ENCODE measurements at places on chromosomes 16 and 17.
A peak's percentile ranks its signal among the peaks of the same experiment; 100 is the strongest.

DNA sequence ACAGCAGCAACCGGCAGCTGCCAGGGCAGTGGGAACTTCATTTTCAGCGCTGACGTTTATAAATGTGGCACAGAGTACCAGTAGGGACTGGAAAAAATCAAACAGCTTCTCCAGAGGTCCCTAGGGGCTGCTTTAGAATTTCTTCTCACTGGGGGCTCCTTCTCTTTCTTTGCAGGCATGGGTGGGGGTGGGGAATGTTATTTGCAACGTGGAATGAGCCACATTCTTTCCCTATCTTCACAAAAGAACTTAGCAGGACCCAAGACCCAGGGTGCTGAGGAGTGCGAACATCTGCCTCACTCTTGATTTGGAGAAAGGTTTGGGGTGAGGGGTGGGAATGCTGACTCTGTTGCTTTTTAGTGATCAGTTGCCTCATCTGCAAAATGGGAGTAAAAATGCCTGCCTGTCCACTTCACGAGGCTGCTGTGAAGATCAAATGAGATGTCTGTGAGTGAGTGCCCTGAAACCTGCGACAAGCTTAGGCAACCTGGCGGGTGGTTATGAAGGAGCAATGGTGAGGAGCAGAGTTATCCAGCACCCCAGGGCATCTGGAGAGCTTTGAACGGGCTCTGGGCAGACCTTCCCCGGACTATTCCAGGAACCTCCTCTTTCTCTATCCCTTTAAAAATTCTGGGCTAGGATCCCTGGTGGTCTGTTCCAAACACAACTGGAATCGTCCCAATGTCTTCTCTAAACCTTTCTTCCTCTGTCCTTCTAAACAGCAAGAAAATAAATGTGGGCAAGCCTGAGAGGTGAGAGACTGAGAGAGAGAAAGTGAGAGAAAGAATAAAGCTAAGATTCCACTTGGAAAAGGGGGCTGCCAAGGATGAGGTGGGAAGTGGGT is 10.7 kb upstream of the PIPOX start:
- no peak for DNase-seq

GRCh38 chr17:43011728-43012472 is 5.3 kb downstream of the IFI35 start:
- no peak for DNase-seq

- DNase-seq: no peak
Measured at GRCh38 chr17:1713160-1713877, 3.1 kb upstream of the TLCD2 start.

DNA sequence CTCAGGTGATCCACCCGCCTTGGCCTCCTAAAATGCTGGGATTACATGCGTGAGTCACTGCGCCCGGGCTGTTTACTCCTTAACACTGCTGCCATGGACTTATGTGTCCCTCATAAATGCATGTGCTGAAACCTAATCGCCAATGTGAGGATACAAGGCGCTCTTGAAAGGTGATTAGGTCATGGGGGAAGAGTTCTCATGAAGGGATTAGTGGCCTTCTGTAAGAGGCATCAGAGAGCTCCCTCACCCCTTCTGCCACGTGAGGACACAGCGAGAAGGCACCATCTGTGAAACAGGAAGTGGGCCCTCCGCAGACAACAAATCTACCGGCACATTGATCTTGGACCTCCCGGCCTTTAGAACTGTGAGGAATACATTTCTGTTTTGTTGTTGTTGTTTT is 19.1 kb downstream of the ITPRIPL2 start:
- no peak for DNase-seq

- no peak for DNase-seq
Measured at GRCh38 chr16:54063279-54063773, 223.3 kb downstream of the IRX3 start.

- DNase-seq: no peak
Measured at GRCh38 chr16:13926891-13927290, 6.9 kb downstream of the ERCC4 start.

GRCh38 chr17:61728297-61728836 is 135.0 kb downstream of the BRIP1 start:
- DNase-seq: no peak

DNA sequence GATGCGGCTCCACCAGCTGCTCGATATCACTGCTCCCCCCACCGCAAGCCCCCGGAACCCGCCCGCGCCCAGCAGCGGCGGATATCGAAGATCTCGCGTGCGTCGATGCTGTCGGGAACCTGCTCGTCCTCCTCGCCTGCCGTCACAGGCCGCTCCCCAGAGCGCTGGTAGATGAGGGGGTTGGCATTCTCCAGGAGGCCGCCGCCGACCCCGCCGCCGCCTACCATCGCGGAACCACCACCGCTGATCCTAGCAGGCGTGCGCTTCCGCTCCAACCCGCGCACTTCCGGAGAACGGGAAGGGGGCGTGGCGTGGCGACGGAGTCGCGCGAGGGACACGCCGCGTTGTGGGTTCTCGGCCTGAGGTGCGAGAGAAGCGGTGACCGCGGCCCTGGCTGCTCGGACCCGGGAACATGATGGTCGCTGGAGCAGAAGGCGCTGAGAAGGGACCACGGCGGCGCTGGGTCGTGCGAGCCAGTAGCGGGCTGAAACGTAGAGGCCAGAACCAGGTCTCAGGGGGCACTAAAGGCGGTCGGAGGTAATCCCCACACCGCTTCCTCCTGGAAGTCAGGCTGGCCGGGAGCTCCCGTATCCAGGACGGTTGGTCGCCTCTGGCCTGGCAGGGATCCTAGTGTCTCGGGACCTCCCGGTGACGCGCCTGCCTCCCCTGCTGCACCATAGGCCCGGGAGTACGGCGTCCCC is at the start of gene CIAO2B:
Gene CIAO2B, minus strand, starts transcription at position 265 of the 701 bp plus-strand sequence. Its CDS starts 38 bp downstream, at position 227.
- DNase-seq: peak; percentile 93

DNA sequence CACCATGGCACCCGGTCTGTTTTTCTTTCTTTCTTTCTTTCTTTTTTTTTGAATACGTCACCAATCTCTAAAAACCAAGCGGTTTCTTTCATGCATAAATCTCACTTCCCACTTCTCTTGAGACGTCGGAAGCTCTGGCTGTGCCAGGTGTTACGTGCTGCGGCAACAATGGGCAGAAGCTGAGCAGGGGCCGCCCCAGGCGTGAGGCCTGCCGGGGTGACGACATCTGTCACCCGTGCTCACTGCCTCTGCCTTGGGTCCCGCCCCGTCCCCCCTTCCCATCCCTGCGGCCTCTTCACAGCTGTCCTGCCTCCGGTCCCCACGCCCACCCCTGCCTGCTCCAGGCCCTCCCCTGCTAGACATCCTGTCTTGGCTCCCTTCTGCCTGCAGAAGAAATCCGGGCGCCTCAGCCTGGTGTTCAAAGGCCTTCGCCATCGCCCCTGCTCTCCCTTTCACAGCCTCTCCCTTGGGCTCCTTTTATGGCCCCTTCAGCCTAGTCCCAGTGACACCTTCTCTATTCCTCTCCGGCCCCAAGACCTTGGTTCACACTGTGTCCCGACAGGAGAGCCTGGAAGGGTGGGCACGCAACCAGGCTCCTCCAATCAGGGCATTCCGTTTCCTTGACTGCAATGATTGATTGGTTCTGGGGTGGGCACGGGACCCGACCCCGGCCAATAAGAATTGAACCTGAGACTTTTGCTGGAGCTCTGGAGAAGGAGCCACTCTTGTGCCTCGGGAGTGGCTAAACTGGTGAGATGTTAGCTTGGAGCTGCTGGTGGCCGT is 4.8 kb downstream of the P2RX1 start:
- DNase-seq: no peak

DNA sequence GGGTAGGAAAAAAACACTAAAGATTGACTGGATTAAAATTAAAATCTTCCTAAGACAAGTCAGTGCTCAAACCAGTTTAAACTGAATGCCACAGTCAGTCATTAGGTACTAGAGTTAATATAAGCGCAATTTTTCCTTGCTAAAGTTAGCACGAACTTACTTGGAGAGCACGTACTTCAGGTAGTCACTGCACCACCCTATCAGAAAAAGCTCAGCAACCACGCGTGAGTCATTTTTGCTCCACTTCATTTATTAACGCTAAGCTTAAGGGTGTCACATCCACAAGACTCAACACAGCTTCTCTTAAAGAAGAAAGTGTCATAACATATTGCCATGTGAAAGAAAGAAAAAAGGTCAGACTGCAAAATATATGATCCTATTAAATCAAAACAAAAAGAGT is 53.1 kb downstream of the TEX2 start:
- DNase-seq: no peak

GRCh38 chr17:50575581-50576210 is 15.2 kb downstream of the CACNA1G start:
- no peak for DNase-seq

- DNase-seq: no peak
Measured at GRCh38 chr17:33889766-33890165, 365.3 kb upstream of the CCL2 start.

GRCh38 chr16:27945233-27945973 is 118.1 kb downstream of the GSG1L start:
- no peak for DNase-seq

GRCh38 chr16:57863434-57864160 is 61.3 kb upstream of the KIFC3 start:
- DNase-seq: peak; percentile 70

- DNase-seq: no peak
Measured at GRCh38 chr17:38535886-38536285, 69.9 kb downstream of the SRCIN1 start.

DNA sequence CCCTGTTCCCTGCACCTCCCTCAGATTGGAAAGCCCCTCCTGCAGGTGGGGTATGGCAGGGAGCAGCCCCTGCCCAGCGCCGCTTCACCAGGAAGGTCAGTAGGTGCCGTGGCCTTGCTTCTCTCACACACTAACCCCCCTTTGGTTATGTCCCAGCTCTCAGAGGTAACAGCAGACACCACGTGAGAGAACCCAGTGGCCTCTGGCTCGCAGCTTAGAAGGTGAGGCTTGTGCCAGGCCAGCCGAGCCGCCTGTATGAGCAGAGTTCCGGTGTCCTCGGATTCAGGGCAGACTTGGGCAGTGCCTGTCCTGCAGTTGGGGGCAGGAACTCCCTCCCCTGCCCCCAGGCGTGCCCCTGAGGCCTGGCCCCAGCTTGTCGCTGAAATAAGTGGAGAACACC is 47.1 kb downstream of the PRMT7 start:
- DNase-seq: no peak

GRCh38 chr16:11225677-11226549 is 30.1 kb downstream of the SOCS1 start:
- DNase-seq: no peak

DNA sequence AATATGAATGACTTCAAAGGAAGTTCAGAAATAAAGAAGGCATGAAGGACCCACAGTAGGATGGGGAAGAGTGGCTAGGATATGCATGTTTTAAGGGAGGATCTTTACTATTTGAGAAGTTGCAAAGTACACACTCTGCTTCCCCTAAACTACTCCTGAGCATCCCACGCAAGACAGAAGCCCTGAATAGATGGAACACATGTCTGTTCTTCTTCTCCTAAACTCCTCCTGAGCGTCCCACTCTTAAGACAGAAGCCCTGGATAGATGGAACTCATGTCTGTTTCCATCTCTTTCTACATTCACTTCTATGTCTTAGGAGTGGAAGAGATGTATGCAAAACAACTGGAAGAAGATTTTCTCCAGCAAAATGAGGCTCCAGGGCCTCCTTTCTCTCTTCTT is 88.4 kb downstream of the VAT1L start:
- DNase-seq: no peak

GRCh38 chr16:85134076-85134788 is 22.0 kb upstream of the CIBAR2 start:
- no peak for DNase-seq

DNA sequence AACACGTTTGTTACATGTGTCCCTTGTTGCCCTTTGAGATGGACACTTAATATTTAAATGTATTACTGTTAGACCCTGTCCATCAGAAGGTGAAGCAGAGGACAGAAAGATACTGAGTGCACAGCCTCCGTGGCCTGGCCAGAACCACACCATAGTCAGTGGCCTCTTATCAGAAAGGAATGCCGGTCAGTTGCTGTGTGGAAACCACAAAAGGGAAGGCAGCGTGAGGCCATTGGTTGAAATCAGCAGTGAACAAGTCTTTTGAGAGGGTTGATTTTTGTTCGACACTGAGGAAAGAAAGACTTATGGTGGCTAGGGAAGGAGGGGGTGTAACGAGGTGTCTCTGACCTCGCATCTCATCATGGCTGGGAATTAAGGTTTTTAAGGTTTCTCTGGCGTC is 85.4 kb upstream of the CLEC18A start:
- peak; percentile 20 for DNase-seq

DNA sequence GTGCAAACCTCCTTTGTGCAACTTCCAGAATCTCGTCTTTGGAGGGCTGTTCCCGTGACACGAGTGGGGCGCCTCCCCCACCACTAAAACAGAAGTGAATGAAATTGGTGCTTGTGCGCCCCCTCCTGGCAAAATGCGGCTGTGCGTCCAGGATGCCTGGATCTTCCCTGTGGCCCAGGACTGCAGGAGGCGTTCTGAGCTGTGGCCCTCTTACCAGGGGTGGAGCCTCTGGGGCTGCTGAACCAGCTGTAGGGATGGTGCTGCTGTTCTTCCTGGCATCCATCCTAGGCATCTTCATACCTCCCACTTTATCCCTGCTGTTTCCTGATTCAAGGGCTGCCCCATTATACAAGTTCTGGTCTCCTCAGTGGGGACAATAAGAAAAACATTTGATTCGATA is 18.5 kb upstream of the NAGLU start:
- peak; percentile 95 for DNase-seq

DNA sequence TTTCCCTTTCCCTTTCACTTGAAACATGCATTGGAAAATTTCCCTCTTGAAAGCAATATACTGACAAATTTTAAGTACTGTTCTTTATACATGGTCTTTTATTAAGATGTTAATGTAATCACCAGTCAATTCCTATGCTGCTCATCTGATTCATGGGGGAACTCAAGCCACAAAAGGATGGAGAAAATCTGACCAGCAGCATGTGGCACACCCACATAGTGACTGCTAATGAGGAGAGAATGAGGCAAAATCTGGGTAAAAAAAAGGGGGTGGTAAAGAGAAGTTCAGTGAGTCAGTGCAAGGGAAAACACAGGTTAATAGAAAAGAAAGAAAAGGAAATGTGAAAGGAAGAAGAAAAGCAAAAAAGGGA is 11.3 kb downstream of the RFFL start:
- DNase-seq: no peak

DNA sequence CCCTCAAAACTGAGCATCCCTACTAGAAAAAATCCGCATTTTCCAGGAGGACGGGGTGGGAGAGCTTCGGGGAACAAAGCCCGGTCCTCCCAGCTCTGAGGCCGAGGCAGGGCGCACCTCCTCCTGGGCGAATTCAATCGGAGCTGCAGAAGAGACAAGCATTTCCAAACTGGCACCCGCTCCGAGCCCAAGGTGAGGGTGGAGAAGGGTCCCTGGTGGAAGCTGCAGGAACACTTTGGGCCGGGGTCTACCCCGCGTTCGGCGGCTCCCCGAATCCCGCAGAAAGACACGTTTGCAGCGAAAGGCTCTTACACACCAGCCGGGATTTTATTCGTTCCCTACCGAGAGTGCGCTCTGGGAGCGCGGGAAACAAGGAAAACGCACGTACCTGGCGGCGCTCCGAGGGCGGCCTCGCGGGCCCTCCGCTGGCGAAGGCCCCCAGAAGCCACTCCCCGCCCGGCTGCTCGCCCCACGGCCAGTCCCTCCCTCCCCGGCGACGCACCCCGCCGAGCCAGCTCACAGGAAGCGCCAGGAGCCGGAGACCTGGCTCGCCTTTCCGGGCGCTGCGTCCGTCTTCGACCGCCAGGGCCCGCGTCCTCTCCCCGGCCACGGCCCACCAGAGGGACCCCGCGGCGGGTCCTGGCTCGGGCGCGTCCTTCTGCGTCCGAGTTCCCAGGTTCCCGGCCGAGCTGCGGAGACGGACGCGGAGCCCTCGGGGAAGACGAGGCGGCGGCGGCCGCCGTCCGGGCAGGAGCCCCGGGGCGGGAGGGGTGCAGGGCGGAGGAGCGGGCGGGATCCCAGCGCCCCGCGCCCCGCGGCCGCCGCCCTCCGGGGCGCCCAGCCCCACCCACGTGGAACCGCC is 49.8 kb upstream of the BAHCC1 start:
- peak; percentile 91 for DNase-seq

Data from urothelium cell line (cell line).